WTC11 (cell line): ENCODE measurements at places on chromosomes 16 and 17.

DNA sequence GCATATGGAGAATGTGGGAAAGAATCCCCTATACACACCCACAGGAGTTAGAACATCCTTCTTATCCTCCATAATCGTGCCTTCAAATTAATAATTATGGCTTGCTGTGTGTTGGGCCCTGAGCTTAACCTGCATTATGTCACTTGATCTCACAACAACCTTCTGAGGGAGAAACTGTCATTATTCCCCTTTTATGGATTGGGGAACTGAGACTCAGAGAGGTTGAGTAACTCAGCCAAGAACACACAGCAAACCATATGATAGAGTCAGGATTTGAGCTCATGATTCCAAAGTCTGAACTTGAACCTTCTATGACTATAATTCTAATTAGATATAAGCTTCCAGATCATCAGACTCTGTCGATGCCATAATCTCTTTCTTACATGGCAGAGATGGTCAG is 114.2 kb upstream of the CACNG3 start:
- no peak for DNase-seq

GRCh38 chr17:49266233-49266632 is 35.6 kb upstream of the PHOSPHO1 start:
- no peak for DNase-seq

- DNase-seq: no peak
These were observed 117.7 kb upstream of the FOXF1 start for GRCh38 chr16:86392436-86393152.

GRCh38 chr16:11528053-11528452 is 58.7 kb downstream of the LITAF start:
- DNase-seq: no peak

DNA sequence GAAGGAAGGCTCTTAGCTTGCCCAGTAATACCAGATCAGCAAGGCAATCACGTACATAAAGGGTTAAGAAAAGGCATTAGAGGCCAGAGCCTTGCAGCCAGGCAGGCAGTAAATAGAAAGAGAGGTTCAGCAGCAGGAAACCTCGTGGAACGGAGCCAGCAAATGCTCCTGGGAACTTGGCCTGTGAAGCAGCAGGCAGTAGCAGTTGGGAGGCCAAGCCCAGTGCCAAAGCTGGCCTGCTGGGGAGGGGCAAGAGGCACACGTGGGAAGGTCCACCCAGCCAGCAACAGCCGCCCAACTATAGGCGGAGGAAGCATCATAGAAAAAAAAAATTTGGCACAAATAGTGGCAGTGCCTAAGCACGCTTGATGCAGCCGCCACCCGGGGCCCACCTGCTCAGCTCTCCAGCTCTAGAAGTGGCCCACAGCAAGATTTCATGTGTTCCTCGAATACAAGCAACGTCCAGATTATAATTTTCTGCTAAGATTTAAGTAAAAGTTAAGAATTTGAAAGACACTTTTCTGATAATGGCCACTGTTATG is 2339.5 kb downstream of the TP53TG3F start:
- no peak for DNase-seq

DNA sequence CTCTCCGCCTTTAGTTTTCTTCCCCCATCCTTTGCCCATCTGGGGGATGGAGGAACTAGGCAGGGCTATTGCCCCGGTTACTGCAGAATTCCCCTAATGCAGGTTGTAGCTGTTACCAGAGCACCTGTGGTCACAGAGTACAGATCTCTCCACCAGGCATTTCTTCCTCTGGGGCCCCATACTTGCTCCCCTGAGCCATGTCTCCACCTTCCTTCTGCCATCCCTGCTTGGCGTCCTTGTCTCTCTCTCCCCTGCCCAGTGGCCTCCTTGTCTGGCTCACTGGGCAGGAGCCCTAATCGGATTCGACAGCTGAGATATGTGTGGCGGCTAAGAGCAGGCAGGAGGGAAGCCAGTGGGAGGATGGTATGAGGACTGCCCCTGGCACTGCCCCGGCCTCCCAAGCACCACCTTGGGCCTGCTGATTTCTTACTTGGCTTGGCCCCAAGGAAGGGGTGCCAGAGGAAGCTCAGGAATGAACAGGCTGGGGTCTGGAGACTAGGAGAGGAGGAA is 2.0 kb downstream of the RARA start:
- DNase-seq: no peak

DNA sequence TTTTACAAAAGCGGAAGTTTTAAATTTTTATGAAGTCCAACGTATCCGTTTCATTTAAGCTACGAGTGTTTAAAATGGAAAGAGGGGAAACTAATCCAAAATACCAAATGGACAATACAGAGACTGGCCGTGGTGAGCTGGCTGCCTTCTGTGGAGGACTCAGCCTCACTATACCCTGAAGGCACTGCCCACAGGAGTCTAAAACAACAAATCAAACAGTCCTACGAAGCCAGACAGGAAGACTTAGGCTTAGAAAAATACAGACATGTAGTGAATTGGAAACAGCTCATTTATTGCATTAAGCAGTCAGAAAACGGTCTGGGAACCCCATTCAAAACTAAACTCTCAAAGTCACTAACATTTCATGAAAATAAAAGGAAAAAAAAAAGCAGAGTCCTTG is 75.1 kb downstream of the CYTH1 start:
- DNase-seq: no peak

DNA sequence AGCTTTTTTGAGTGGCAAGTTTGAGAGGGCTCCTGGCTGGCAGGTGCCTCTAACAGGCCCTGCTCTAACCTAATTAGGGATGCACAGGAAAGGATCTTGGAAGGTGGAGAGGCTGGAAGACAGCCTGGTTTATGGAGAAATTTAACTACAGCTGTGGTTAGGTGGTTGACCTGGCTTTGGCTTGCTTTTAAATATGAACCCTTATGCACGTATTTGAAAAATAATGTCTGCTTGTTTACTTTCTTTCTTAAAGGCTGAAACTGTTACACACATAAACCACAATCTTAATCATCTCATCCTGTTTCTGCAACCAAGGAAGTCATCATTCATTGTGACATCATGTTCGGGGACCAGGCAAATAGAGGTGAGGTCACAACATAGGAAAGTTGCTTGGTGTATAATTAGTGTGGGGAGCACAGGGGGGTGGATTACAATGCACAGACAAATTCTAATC is 23.1 kb upstream of the DHRS13 start:
- no peak for DNase-seq

DNA sequence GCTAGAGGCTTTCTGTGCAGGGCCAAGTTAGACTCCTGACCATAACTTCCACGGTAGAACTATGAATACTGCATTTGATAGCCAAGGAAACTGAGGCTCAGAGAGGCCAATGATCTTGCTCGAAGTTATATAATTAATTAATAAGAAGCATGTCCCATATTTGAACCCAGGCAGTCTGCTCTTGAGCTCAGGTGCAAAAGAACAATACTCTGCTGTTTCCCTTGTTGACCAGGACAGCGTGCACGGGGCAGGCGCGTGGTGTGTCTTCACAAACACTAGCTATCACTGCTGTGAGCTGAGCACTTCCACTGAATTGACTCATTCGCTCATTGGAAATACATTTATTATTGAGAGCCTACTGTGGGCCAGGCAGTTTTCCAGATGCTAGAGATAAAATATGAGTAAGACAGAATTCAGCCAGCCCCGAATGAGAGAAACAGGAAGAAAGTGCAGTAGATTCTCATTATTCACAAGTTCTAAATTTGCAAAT is 1.6 kb downstream of the CHD9 start:
- no peak for DNase-seq

DNA sequence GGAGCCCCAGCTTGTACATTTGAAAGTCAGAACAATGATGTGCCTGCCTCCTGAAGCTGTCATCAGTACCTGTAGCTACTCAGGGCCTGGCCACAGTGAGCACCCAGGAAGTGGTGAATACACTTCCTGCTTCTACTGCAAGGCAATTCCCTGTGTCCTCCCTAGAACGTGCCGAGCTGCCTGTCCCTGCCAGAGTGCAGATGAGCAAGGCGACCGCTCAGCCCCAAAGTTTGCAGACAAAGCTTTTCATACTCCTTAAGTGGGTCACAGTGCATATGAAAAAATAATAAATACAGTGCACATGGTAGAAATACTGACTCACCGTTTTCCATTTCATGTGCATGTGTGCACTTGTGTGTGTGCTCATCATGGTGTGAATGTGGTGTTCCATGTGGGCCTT is 77.3 kb downstream of the MPRIP start:
- DNase-seq: no peak

DNA sequence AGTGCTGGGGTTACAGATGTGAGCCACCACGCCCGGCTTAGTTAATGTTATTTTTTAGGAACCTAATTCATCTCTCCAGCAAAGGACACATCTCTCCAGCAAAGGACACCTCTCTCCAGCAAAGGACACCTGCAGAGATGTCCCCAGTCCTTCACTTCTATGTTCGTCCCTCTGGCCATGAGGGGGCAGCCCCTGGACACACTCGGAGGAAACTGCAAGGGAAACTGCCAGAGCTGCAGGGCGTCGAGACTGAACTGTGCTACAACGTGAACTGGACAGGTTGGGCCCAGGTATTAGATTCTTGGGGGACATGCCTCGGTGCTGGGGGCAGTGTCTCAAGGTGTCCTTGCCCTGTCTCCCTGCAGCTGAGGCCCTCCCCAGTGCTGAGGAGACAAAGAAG is 4.7 kb downstream of the PFAS start:
- DNase-seq: no peak

GRCh38 chr17:60717814-60718213 is 40.2 kb downstream of the BCAS3 start:
- no peak for DNase-seq

DNA sequence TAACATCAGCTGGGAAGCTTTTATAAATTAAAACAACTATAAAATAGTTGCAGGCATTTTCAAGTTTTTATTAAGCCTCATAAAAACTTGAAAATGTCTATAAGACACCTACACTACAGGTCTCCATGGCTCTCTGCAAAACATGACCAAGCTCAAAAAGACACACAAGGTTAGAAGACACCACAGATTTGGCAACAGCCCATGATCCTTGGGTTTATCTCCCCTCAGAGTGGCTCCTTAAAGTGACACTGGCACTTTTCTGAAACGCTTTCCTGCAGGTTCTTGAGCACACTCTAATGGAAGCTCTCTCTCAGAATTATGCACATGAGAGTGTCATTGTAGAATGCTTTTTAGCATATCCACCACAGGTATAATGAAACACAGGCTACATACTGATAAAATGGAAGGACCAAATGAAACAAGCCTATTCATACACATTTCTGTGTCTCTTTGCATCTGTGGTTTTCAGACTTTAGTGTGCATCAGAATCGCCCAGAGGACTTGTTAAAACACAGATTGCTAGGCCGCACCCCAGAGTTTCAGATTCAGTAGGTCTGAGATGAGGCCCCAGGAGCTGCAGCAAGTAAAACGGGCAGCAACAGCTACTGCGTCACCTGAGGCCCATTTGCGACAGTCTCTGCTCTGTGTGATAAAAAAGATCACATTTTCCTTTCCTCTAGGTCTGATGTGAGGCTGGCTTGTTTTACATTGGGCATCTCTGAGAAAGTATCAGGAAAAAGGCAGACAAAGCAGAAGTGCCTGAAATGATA is 75.0 kb upstream of the WSB1 start:
- DNase-seq: no peak

DNA sequence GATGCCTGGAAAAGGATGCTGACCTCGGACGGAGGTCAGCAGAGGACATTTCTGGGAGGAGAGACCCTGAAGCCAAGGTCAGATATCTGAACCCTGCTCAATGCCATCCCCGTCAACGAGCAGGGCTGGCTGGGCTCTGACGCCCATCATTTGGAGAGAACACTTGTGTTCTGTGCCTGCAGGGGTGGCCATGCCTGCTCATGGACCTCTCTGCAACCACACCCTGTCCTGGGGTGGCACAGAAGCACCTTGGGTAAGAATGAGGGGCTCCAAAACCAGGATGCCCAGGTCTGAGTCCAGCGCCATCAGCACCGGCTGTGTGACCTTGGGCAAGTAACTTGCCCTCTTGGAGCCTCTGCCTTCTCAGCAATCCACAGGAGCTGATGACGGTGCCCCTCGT is 293.7 kb upstream of the FOXF1 start:
- DNase-seq: no peak

GRCh38 chr17:36728030-36728991 is 126.9 kb downstream of the MRM1 start:
- no peak for DNase-seq

DNA sequence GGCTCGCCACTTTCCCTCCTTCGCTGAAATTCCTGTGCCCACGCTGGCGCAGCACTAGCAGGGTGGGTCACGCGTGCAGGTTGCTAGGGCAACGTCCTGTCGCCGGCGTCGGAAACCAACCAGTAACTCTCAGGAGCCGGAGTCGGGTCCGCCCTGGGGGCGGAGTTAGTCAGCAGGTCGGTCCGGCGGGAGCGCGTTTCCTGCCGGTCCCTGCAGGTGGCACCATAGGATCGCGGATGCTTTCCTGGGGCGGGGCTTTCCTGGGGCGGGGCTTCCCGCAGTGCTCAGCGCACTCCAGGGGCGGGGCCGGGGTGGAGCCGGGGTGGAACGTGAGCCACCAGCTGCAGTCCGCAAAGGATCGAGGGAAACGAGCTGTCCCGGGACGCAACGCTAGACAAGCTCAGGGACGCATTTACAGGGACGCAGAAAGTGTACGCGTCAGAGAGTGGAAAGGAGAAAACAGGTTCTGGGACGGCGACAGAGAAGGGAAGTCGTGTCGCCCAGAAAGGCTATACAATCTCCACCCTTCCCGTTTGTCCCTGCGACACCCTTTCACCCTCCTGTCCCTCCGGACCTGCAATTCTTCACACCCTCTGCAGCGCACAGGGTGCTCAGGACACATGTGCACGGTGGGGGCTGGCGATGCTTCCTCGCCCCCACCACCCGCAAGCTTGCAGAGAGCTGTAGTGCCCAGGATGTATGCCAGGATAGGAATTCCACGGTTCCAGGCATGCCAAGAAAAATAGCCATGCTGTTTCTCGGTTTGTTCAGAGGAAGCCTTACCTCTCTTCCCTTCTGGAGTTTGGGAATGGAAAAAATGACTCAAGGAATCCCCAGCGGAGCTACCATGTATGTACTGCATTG is 12.3 kb downstream of the COPZ2 start:
- peak; percentile 98 for DNase-seq

DNA sequence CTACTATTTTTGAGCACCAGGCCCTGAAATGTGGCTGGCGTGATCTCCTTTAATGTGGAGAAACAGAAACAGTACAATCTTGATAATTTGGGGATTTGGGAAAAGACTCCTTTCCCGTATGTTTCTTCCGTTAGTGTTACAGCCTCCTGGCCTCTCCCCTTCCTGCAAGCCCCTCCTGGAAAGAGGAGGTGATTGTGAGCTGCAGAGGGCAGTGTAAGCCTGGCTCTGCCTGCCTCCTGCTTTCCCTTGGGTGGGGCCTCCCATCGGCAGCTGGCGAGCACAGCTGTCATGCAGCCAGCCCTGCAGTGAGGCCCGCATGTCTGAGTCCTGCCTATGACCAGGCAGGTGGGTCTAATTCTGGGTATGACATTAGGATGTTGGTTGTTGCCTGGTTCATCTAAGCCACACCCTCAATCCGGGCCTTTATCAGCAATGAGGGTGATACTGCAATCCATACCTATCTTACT is 48.7 kb upstream of the WSB1 start:
- DNase-seq: peak; percentile 81

- DNase-seq: no peak
These were observed 3.3 kb upstream of the XYLT1 start for GRCh38 chr16:17474037-17474436.
